ENCODE measurements at places on chromosomes 7 and 10.

DNA sequence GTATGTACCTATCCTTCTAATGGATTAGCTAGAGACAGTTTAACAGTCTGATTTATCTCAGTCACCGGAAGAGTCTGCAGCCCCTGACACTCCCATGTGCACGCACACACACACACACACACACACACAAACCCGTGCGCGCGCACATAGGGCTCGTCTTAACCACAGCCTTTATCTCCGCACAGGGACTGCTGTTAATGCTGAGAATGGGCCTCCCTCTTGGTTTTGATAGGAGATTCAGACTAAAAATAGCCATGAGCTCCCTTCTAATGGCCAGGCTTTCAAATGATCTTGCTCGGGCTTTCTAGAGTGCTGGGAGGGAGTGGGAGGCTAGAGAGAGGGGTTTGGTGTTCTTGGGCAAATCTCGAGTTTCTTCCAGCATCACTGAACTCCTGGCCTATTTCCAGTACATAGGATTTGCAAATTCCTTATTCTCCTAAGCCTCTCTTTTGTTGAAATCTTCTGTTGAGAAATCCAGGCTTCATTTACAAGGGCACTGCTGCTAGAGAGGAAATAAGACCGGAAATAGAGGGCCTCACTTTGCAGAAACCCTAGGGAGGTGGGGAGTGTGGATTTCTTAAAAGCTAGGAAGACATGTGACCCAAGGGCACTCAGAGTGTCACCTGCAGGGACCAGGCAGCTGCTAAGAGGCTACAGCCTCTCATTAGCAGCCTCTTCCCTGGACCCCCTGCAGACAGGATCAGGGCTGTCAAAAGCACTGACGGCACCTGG lies 2.4 kb downstream of the TMEM72 start:
- peak; percentile 25 for DNase-seq

DNA sequence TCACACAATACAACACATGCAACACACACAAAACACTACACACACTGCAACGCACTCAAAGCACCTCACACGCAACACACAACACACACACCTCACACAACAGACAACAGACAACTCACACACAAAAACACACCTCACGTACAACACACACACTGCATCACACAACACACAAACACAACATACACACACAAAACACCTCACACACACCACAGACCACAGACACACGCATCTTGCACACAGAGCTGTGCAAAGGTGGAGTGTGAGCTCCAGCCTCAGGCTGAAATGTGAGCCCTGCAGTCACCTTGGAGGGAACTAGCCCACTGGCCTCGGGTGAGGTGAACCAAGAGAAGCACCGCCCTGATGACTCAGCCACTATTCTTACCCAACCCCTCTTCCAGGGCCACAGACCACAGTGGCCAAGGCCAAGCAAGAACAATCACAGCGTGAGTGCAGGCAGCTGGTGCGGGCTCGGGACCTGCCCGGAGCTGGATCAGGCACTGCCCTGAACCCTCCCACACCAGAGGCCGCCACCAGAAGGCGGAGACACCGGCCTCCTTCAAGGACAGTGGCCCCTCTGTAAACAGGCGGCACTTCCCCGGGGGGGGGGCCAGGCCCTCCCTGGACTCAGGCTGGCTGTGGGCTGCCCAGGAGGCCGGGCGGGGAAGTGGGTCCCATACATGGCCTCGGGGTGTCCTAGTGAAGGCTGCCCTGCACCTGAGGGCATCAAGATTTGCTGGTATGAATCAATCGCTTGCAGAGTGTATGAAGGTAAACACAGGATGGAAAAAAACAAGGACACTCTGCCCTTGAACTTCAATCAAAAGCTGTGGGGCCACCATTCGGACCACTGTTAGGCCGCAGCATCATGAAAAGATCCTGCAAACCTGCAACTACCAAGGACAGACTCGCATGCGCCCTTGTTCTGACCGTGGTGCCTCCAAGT lies 106.7 kb downstream of the TNS3 start:
- peak; percentile 74 for DNase-seq

DNA sequence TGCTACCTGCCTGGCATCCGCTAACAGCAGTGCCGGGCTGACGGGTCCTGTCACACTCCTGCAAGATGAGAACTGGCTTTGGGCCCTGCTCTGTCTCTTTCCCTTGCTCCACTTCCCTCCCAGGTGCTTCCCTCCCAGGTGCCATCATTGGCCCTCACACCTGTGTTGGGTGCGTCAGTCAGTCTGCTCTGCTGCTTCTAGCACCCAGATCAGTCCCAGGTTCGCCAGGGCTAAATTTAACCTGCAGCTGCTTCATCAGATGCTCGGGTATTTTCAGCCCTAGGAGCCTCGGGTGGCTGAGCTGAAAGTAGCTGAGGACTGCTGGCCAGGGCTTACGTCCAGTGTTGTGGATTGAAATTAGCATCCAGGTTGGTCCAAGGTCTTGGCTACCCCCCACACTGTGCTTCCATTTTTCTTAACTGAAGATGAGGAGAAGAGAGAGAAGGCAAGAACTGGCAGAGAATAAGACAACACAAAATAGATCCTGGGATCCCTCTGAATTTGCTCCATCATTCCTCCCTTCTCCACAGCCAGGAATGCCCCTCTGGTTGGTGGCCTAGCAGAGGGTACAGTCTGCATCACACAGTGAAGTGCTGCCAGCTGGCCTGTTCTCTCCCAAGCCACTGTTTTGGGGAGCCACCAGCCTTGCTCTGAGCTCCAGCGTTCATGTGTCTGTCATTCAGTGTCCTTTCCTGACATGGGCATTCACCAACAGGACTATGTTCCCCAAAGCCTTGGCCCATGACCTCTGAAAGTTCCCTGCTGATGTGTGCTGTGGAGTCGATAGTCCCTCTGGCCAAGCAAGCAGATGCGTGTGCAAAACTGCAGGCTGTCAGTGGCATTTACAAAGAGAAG lies 65.9 kb upstream of the SYPL1 start:
- DNase-seq = no peak

DNA sequence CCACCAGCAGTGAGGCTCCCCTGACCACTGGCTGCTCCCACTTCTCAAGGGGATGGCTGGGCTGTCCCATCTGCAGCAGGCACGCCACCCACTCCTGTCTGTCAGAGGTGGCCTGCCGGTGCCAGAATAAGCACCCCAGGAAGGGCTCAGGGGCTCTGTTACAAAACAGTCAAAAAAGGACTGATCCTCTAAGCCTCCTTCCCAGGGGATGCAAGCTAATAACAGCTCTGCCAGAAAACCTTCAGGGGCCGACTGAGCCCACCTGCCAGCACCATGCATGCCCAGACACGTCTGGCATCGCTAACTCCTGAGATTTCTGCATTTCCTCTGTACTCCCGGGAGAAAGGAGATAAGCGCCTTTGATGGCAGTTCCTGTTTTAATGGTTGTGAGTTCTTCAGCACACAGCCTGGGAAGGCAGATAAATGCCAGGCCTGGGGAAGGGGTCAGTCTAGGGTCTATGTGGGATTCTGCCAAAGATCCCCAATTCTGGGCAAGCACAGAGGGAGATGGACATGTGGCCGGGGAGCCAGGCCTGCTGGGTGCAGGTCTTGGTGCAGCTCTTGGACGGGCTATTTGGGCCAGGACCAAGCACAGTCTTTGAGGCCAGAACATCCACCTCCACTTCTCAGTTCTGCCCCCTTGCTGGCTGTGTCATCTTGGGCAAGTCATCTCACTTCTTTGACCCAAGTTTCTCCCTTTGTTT lies 128.4 kb downstream of the ARHGAP22 start:
- no peak for DNase-seq

DNA sequence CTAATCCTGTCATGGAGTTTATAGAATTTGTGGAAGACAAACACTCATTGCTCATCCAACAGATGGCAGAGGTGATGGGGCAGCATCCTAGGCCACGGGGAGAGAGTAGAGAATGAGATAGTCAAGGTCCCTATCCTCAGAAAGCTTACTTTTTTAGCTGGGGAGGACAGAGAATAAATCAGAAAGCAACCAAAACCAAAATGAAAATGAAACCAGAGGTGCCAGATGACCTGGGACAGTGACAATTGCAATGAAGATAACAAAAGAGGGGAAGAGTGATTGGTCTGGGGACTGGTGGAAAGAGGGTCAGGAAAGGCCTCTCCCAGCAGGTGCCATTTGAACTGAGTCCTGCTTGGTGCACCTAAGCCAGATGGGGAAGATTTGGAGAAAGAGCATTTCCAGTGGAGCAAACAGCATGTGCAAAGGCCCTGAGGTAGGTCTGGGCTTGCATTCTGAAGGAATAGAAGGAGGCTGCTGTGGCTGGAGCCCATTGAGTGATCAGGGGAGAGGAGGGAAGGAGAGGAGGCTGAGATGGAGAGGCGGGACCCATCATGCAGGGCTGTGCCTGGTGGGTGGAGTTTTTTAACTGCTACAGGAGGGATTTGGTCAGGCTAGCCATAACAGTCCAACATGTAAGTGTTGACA lies 164.1 kb downstream of the RPS24 start:
- DNase-seq = no peak

All from CD4-positive, alpha-beta T cell treated with Interferon alpha-2 for 1 hour (primary cell).